RKO (cell line): ENCODE measurements at places on chromosomes 13 and 19.

DNA sequence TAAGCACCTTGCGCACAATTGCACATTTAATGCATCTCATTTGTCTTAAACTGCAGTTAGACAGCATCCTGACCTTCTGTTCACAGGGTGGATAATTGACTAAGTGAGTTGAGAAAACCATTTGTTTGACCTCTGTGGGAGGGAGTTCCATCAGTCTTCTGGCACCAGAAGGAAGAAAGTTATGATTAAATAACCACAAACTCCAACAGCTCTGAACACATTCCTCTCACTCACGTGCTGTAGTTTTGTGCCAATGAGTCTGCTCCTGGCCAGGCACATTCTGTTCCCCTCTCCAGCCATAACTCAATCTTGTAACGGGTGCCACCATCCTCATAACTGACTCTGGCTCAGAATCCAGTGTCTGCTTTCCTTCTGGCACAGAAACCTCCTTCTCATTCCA lies 817.2 kb downstream of the SLITRK1 start:
- no peak for DNase-seq

- no peak for DNase-seq
Measured at GRCh38 chr13:67226696-67227095, 3.4 kb downstream of the PCDH9 start.

- DNase-seq: no peak
Measured at GRCh38 chr19:30450100-30450499, 77.9 kb downstream of the ZNF536 start.

- no peak for DNase-seq
Measured at GRCh38 chr19:46689358-46689757, 27.6 kb downstream of the PRKD2 start.

GRCh38 chr13:106532111-106532929 lies 3.1 kb downstream of the EFNB2 start:
- peak; percentile 74 for DNase-seq

DNA sequence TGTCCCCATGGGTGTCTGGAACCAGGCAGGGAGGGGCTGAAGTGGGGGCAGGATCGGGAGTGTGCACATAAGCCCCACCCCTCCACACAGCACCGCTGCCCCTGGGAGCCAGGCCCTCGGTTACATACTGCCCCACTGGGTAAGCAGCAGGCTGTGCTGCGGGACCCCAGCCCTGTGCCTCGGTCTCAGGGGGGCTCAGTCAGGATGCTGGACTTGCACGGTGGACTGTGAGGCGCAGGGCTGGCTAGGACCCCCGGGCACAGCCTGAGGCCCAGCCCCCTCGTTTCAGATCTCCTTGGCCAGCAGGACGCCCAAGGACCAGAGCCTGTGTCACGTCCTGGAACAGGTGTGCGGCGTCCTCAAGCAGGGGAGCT lies 16.3 kb downstream of the MPND start:
- DNase-seq: no peak

- no peak for DNase-seq
Measured at GRCh38 chr13:63902141-63902540, 2486.5 kb upstream of the PCDH20 start.

GRCh38 chr13:96821381-96821780 lies 172.9 kb downstream of the OXGR1 start:
- peak; percentile 30 for DNase-seq

DNA sequence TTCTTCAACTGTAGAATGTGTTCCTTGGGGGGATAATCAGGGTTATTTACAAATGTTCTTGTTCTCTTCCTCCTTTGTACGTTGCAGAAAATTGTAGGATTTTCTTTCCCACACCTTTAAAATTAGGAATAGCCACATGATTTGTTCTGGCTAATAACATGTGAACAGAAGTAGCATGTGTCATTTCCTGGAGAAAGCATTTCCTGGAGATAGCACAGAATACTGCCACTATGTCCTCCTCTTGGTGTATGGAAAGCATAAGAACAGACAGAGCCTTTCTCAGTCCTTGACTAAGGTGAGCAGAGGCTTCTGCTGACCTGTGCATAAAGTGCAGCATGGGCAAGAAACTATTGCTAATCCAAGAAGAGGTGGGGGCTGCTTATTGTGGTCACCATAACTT lies 101.8 kb downstream of the FAM216B start:
- no peak for DNase-seq

DNA sequence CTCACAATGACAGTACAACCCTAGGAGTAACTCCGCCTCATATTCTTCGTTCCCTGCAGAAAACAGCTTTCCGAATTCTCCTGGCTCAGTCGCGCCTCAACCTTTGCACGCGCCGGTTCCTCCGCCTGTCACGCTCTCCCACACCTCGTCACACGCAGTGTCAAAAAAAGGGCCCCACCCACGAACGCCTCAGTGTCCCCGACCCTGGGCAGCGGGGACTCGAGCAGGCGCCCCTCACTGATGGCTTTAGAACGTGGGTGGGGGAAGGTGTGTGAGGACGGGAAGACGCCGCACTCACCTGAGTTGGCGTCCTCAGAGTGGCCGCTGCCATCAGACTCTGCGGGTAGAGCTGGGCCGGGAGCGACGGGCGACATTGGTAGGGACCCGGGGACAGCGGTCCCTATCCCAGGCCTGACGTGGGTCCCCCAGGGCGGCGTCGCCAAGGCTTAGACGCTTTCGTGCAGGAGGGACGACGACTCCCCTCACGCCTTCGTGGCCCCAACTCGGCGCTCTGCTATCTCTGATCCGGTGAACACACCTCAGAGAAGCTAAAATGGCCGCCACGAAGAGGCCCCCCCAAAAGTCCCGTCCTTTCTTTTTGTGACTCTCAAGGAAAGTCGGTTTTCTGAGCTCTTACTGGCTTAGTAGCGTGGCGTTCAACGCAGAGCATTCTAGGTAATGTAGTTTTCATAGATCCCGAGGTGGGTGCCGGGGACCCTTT lies at the start of gene ZNF154:
Gene ZNF154 (minus strand): TSS at position 564 of the 721 bp plus-strand sequence. CDS start 233 bp downstream, at position 331.
- DNase-seq: no peak

DNA sequence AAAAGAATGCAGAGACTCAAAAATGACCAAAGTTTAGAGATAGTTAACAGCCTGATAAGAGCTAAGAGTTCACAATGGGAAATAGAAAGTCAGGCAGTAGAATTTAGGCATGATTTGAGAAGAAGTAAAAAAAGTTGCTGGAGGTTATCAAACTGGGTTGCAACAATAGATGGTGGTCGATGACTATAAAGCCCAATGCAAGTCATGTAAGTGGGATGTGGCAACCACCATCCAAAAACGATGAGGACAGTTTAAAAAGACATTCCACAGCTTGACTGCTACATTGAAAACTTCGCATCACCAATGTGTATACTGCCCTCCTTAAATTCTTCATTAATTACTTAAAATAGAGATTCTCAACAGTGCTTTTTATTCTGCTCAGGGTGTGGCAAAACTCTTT lies 19.7 kb downstream of the ELF1 start:
- no peak for DNase-seq

- no peak for DNase-seq
Measured at GRCh38 chr13:38990693-38991092, at the start of gene STOML3. Gene STOML3, minus strand, starts transcription at chr13:38990831. Its CDS starts 110 bp downstream, at chr13:38990721.

GRCh38 chr13:113464476-113464875 lies 11.2 kb upstream of the ADPRHL1 start:
- DNase-seq: no peak

DNA sequence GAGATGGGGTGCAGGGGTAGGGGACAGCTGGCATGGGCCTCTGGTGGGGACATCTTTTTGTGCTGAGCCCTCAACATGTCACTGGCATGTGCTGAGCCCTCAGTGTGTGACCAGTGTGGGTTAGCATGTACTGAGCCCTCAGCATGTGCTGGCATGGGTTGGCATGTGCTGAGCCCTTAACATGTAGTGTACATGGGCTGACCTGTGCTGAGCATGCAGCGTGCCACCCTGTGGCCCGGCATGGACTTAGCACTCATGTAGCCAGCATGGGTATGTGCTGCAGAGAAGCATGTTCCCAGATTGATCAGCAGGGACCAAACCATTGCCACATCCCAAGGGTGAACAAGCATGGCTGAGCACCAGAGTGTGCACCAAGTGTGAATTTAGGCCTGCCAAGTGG lies 11.5 kb downstream of the HIPK4 start:
- DNase-seq: no peak

DNA sequence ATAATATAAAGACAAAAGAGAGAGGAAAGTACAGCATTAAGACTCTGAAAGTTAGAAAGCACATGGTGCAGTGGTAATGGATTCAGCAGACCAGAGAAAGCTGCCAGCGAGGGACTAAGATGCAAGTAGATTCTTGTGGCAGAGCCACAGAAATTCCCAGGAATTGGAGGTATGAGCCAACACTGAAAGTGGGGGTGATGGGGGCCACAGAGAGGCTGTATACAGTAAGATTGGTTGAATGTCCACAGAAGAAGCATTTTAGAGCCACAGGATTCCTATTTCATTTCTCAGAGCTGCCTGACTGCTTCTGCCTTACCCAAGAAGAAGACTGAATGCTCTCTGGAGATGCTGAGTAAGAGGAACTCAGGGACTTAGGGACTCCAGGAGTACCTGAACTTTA lies 295.0 kb downstream of the LMO7 start:
- DNase-seq: no peak

DNA sequence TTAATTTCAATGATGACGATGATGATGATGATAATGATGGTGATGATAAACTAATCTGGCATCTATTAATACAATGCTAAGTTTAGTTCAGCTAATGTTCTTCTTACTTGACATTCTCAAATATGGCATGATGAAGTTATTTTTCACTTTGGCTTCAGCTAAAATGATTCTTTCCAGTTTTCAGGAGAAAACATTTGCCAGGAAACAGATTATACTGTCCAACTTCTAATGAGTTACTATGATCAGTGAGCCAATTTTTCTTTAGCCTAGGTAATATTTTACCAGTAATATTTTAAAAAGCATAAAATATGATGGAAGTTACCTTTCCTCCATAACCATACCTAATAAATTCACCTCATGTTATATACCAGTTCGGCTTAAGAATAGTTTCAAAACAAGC lies 245.7 kb upstream of the CSNK1A1L start:
- DNase-seq: no peak

DNA sequence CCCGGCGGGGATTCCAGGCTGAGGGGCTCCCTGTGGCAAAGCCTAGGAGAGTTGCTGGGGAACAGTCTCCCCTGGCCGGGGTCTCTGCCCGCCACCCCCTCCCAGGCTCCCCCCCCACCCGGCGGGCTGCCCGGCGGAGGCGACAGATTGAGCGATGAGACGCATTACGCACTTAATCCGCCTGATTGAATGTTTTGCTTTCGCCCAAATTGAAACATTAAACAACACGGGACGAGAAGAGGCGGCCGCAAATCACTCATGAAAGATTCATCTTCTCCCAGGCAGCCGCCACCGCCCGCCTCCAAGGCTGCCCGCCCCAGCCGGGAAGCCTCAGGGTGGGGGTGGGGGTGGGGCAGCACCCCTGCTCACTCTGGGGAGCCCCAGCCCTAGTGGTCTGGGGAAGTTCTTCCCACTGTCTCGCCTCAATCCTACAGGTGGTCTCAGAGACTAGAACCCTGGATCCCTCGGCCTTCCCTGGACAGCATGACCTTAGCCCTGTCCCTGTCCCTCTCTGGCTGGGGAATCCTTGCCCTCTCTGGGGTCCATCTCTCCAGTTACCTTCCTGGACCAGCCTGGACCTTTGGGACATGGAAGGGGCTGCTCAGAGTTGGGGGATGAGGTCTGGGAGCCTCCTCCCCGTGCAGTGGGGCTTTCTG lies 7.6 kb upstream of the ERFL start:
- no peak for DNase-seq

DNA sequence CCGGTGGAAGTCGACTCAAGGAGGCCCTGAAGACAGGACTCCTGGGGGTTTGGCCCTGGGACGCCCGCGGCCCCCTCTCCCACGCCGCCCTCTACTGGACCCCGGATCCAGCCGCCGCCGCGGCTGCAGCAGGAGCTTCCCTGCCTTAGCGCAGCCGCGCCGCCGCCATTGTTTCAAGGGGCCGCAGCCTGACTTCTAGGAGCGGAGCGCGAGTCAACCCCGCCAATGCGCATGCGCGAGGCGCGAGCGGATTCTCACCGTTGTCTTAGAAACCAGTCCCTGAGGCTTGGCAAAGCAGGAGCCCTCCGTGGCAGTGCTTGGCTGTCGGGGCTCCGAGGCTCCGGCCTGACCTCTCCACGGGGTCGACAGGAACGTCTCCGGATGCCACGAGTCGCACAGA lies 19.1 kb upstream of the ZNF420 start:
- no peak for DNase-seq
